ENCODE measurements at places on chromosomes 2 and 18.

GRCh38 chr18:24055878-24056277 is 41.3 kb downstream of the TTC39C start:
- no peak for DNase-seq

GRCh38 chr2:177542396-177542795 is 149.8 kb downstream of the AGPS start:
- DNase-seq = no peak

DNA sequence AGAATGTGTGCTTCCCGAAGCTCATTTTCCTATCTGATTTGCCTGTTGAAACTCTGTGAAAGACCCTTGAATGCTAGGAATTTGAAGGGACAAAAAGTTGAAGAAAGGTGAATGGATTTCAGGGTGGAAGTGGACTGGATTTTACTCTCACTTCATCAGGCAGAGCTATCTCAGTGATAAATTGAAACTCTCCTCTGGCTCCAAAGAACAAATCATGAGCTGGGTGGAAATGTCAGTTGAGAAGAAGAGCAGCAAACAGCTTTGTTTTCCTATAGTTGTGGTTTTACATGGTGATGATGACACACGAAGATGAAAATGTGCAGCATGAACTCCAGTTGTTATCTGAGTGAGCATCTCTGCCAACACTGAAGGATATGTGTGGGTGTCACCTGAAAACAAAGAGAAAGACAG is 34.4 kb downstream of the CD28 start:
- no peak for DNase-seq

DNA sequence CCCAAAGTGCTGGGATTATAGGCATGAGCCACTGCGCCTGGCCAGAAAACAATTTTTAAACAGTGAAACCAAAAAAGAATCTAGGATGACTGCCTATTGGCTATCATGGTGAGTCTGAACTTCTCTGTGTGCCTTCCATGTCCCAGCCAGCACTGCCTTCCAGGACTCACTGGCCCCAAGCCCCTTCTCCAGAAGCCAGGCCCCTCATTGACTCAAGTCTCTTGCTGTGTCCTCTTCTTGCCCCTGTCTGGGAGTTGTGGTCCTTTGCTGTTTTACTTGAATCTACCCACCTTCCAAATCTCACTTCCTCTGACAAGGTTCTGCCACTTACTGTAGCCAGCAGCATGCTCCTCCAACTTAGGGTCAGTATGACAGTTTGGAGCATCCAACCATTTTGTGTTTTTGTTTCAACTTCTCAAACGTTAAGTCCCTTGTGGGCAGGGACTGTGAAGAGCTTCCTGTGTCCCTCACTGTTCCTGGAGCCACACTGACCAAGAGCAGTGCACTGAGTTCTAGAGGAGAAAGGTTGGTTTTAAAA is 41.7 kb downstream of the ST3GAL5 start:
- no peak for DNase-seq

GRCh38 chr18:65017372-65017760 is 733.4 kb upstream of the CDH7 start:
- no peak for DNase-seq

GRCh38 chr2:70511971-70512729 is 41.5 kb downstream of the TGFA start:
- no peak for DNase-seq

DNA sequence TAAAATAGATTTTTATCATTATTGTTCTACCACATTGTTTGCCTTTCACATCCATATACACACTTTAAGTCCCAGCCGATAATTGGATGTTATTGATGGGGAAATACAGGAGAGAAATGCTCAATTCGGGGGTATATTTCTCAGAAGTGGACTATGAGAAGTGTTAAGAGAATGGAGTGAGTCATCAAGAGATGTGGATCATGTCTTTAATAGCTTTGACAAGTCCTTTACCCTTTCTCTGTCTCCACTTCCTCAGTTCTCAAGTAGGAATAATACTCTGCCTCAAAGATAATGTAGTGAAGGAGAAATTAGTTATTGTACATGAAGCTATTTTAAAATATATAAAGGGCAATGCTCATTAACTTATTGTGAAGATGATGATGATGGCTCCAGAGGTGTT is 1017.6 kb upstream of the PIK3C3 start:
- no peak for DNase-seq

DNA sequence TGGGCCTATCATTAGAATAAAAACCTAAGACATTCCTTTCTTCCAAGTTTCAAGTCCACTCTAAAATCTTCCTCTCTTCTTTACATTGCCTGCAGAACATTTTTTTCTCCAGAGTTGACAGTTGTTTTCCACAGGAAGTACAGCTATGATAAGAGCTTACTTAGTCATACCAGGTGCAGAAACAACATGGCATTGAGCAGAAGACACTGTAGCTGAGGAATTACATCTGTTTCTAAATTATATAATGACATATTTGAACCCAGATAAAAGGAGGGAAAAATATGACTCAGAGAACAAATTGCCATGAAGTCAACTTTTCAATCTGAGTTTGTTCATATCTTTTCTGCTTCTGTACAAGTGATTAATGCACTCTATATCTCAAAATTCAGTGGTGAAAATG is 30.2 kb downstream of the CMPK2 start:
- no peak for DNase-seq

DNA sequence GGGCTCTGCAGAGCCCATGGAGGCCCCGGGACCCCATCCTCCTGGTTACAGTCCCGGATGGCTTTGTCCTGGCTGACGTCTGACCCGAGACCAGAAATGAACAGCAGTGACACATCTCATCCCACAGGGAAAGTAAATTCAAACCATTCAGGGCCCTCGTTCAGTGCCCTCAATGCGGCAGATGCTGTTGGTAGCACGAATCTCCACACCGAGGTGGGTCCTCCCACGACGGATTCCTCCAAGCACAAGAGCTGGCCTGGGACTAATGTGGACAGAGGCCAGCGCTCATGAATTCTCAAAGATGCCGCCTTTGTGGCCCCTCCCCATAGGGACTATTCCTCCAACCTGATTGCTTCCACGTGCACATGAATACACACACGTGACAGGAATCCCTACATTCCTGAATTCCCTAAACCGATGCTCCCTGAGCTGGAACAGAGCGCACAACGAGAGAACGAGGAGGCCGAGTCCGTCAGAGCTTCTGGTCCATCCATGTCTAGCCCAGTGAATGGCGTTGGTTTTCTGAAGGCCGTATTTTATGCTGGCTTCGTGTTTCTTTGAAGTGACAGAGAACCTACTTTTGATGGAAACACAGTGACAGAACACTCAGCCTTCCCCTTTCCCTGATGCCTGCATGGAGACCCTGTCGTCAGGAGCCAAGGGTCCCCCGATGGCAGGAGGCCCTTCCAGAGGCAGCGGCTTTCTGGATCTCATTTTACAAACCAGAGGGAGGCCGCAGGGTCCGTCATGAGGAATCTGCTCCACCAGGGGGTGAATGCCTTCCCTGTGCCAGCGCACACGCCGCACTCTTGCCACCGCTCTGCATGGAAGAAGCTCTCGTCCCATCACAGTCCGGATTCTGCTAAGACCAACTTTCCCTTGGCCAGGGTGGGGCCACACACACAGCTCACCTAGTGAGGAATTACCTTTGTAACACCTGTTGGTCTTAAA is 64.3 kb upstream of the SNTG2 start:
- DNase-seq = no peak

GRCh38 chr2:205198140-205198525 is 484.2 kb upstream of the NRP2 start:
- no peak for DNase-seq

DNA sequence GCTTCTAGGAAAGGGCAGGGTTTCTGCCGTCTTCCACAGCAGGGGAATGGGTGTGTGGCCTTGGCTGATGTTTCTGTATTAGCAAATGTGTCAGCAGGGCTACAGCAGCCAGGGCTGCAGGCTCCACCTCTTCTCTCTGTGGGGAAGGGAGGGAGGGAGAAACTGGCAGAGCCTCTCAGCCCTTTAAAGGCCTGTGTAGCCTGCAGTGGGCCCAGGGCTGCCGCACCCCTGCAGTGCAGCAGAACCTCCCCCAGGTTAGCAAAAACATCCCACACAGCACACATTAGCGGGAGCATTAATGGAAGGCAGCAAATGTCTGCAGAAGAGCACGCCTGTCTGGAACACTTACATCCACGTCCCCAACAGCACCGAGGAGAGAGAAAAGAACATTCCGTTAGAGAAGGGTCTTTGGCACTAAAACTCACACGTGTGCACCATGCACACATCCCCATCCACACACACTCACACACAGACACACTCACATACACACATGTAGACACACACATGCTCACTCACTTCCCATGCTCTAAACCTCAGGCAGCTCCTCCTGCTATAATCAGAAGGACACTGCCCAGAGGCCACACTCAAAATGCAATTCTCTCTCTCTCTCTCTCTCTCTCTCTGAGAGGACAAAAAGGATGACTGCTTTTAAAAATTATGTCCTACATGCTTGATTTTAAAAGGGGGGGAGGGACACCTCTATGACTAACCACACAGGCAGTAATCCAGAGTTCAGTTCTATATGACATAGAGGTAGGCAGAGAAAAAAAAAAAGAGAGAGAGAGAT is 24.1 kb downstream of the MRPL35 start:
- no peak for DNase-seq

DNA sequence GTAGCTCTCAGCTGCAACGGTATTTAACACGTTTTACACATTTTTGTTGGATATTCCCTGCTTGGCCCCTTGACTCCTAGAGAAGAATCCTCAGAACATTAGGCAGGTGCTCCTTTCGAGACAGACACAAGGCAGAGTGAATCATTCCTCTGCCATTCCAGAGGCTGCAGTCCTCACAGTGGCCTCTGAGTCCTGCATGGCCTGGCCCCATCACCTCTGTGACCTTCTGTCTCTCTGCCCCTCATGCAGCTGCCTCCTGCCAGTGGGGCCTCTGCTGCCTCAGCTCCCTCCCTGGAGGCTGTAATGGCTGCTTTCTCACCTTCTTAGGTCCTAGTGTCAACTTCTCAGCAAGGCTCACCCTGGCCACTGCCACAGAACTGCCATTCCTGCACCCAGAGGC is 101.3 kb downstream of the PTPRM start:
- no peak for DNase-seq

GRCh38 chr2:208179028-208179609 is 10.7 kb downstream of the C2orf80 start:
- no peak for DNase-seq

DNA sequence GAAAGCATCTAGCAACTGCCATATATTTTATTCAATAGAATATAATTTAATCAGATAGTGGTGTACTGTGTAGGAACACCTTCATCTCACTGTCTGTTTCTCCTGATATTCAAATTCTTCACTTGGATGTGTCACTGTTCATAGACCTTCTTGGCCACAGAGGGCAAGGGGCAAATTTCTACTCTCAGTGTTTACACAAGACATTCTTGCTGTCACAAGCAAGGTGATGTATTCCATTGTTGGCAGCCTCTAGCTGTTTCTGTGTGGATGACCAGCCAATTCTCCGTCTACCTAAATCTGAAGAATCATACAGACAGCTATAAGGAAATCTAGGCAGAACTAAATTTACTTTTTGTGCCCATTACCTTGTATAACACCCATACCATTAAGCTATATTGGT is 948.3 kb downstream of the CNTNAP5 start:
- no peak for DNase-seq

- DNase-seq = no peak
These were observed 20.8 kb downstream of the TNFRSF11A start for GRCh38 chr18:62345909-62346308.

DNA sequence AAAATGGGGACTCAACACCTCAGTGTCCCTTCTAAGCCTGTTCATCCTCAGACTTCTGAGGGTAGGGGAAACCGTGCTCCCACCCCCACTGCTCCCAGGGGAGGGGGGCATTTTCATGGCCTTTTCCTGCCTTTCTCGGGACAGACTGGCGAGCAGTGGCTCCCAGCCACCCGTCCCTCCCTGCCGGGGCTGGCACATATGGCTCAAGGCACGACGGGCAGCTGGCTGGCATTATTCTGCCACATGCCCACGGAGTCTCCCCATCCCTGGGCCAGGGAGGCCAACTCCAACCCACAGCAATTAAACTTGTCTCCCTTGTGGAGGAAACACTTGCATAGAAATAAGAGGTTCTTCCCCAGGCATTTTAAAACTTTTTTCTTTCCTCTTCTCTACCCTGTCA is 148.5 kb upstream of the CBLN2 start:
- DNase-seq = no peak

GRCh38 chr2:104746299-104746698 is 107.6 kb upstream of the POU3F3 start:
- no peak for DNase-seq

DNA sequence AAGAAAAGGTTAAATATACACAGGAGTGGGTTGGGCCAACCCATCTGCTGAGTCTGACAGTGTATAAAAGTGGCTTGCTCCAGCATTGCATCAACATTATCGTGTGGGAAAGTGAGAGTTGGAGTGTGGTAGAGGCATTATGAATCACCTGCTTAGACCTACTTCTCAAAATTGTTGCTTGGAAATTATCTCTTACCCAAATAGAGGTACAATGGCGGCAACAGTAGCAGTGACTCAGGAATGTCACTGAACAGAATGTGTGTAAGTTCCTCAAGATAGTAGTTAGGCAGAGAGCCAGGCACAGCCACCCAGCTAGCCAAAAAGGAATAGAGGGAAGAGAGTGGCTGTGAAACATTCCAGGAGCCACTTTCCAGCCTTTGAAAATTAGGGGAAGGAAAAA is 616.0 kb downstream of the NUP35 start:
- no peak for DNase-seq

- no peak for DNase-seq
These were observed 22.6 kb upstream of the GIGYF2 start for GRCh38 chr2:232674491-232674890.

- DNase-seq = no peak
These were observed 235.1 kb downstream of the NCKAP5 start for GRCh38 chr2:133333181-133333580.

- no peak for DNase-seq
These were observed 77.8 kb downstream of the RAPGEF4 start for GRCh38 chr2:172813314-172813888.

- no peak for DNase-seq
These were observed 89.6 kb downstream of the TCF7L1 start for GRCh38 chr2:85222792-85223191.
